Stimulated activated CD4-positive, alpha-beta T cell treated with anti-CD3 and anti-CD28 coated beads, Interleukin-1b, Interleukin-23, amount 100 ng/mL, for 1 hour (primary cell): ENCODE measurements at places on chromosomes 1 and 21.

DNA sequence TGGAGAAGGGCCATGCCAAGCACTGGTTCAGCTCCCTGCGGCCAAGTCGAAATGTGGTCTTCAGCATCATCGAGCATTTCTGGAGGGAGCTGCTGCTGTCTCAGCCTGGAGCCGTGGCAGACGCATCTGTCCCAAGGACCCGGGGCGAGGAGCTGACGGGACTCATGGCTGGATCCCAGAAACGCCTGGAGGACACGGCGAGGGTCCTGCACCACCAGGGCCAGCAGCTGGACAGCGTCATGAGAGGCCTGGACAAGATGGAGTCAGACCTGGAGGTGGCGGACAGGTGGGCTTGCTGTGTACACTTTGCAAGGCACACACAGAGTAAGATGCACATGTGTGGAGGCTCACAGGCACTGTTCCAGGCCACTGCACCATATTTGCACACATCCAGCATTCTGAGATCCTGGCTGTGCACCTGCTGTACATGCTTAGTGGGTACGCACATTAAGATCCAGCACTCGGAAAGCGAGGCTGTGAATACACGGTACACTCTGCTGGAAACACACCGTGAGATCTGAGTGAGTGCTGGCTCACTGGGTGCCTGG lies 12.8 kb downstream of the SNAP47 start:
- DNase-seq, result no peak

DNA sequence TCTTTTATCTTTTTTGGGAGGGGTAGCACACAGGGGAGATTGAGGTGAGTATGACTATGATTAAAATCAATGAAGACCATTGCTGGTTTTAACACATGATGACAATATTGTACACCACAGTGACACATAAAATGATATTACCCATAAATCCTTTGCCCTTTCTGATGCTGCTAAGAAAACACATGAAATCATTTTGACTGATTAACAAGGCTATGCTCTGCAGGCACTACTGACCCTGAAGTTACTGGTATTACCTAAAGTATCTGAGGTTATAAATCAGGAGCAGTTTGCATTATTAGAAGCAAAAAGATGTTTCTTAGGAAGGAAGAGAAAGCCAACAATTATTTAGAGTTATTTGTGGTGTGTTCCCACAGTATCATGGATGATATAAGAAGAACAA lies 701.2 kb upstream of the PTBP2 start:
- DNase-seq, result no peak

GRCh38 chr1:53335661-53336060 lies 7.8 kb upstream of the LRP8 start:
- DNase-seq, result no peak

DNA sequence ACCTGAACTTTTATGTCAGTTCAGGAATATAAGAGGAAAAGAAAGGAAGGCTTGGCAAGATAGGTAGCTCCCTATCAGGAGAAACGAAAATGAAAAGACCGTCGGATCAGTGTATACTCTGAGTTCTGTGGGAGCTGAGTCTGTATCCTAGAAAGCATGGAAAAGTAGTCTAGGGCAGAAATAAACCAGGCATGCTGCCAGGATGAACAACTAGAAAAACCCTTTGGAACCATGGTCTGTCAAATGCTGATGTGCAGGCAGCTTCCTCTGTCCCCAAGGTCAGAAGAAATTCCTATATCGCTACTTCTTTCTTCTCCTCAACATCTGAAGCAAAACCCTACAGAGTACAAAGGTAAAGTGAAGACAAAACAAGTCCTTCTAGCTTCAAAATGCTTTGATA lies 268.8 kb downstream of the ST6GALNAC3 start:
- no peak for DNase-seq

GRCh38 chr1:17545356-17545755 lies 5.9 kb downstream of the ARHGEF10L start:
- DNase-seq, result no peak

DNA sequence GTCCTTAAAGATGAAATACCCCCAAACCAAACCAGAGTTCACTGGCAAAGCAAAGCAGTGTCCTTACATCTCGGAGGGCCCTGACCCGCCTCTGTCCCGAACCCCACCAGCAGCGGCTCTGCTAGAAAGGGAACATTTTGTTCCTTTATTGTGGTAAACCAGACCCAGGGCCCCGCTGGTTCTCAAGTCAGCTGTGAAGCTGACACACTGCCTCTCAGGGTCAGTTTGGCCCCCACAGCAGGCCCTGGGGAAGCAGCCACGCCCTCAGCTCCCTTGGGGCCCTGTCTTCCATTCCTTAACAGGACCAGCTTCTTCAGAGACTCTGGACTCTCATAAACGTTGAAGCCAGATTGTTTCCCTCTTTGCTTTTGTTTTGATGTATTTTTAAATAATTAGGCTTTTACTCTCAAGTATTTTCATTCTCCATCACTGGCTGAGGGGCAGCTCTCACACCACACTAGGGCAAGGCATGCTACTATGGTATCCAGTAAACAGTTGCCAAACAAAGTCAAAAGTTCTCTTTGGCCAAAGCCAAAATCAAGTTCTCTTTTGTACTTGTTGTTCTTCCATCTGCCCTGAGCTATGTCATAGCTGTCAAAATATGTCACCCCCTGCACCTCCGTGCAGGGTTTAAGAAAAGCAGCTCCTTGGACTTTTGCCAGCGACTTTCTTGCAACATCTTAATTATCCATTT lies 61.1 kb upstream of the ANGPTL1 start:
- DNase-seq, result no peak

DNA sequence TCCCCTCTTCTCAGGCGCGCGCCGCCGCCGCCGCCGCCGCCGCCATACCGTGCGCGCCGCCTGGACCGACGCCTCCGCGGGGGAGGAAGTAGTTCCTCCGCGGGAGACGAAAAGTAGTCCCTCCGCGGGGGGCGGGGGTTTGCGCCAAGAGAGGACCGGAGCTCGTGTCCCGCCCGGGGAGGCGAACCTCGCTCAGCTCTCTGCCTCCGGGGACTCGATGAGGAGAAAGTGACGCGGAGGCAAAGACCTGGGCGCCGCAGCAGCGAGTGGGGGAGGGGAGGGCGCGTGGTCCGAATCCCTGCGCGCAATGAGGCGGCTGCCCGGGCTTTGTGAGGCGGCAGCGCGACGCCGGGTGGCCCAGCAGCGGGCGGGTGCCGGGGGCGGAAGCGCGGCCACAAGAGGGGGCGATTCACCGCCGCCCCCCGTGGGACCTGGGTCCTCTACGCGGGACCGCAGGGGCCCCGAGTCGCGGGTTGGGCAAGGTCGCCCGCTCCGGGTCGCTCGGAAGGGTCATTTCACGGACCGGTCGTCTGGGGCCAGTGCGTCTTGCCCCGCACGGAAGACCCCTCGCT lies at the start of gene BRWD1:
Gene BRWD1, minus strand, starts transcription at position 62 of the 572 bp plus-strand sequence. CDS start 141 bp downstream, outside the sequence.
- DNase-seq, result peak; percentile 56
